H9 (cell line): ENCODE measurements at places on chromosomes 1 and 21.

GRCh38 chr1:34685225-34685624 lies 69.6 kb upstream of the GJB5 start:
- no peak for DNase-seq

DNA sequence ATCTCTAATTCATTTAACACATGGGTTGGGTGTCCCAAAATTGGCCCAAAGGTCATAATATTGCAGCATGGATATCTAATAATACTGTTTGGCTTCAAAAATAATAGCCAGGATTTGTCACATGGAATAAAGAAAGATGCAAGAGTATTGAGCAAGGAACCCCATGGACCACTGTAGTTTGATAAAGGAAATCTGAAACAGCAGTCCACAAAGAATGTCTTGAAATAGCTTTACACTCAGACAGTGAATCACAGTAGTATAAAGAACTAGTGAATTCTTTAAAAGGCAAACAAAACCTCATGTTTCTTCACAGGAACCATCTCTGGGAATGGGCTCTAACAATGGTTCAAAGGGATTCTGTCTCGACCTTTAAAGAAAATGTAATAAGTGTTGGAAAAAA lies 576.1 kb upstream of the ZRANB2 start:
- no peak for DNase-seq

DNA sequence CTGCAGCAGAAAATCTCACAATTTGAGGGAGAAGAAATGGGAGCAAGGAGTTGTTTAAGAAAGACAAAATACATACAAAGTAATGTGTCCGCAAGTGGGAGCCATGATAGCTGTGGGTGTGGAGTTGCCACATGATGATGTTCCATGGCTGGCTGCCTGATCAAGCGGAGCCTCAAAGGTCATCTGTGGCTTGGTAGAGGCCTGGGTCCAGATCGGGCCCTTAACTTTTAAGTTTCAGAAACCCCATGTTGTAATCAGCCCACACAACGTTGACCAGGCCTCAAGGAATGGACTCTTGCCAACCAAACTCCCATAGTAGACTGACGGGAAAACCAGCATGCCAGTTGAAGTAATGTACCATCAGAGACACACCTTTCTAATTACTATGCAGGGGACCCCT lies 64.7 kb upstream of the ANGPTL1 start:
- no peak for DNase-seq

- no peak for DNase-seq
Observed at GRCh38 chr1:77095236-77095635, 124.0 kb downstream of the PIGK start.

GRCh38 chr21:35699361-35699760 lies 361.0 kb downstream of the SETD4 start:
- DNase-seq: no peak

- DNase-seq: no peak
Observed at GRCh38 chr21:42454786-42455185, 41.2 kb downstream of the RSPH1 start.

DNA sequence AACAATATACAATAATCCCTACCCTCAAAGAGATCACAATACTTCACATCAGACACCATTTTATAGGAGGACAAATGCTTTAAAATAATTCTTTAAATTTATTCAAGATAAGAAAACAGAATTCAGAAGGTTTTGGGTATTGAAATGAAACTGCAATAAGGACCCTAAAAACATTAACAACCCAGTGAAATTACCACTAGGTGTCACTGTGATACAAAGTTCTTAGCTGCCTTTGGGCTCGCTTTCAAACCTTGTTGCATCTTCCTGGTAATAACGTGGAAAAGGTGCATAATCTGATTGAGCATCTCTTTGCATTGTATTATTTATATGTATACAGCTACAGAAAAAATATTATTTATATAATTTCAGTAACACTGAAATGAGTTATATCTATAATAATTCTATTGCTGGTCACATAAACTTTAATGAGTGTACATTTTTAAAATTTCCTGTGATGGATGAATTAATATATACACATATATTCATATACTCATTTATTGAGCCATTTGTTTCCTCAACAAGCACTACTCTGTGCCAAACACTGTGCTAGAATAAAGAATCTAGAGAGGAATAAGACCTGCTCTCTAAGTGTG lies 185.2 kb downstream of the FAF1 start:
- DNase-seq: no peak

- no peak for DNase-seq
Observed at GRCh38 chr1:80054129-80054528, 1047.6 kb upstream of the ADGRL4 start.

DNA sequence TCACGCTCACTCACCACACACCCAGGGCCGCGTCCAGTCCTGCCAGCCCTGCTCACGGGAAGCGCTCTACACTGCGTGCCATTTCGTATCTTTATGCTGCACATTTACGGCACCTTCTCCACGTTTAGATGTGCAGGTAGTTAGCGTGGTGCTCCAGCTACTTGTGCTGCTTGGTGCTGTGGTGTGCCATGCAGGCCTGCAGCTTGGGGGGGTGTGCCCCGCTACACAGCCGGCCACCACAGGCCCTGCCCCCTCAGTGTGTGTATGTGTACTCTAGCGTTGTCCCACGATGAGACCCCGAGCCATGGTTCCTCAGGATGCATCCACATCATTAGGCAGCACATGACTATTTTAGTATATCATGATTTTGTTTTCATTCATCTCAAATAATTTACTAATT lies 38.3 kb downstream of the SNAP47 start:
- DNase-seq: no peak

DNA sequence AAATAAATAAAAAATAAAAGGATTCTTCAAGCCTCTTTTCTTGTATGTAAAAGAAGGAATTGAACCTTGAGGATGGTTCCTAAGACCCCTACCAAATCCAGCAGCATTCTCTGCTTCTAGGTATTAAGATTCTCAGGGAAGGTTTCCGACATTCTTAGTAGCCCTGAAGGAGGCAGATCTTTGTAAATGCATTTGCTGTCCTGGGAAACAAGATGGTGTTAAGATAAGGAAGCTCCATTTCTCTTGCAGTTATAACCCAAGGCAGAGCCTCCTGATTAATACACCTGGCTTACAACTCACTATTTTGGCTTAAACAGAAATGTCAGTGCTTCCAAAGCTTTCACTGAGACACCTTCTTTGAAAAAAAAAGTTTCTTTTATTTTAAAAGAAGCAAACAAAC lies 393.8 kb downstream of the DISC1 start:
- DNase-seq: no peak

DNA sequence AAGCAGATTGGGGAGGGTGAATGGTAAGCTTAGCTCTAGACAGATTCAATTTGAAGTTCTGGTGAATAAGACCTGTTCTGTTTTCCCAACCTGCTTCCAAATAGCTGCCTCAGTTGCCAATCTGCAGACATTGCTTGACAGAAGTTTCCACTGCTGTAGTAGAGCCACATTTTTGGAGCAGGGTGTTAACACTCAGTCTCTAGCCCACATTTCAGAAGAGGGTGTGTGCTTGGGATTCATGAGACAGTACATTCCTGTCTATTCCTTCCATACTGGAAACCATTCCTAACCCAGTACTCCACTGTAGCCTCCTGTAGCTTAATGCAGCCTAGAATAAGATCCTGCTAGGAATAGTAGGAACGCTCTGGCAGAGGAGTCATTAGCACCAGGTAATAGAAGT lies 450.5 kb downstream of the NUF2 start:
- no peak for DNase-seq

DNA sequence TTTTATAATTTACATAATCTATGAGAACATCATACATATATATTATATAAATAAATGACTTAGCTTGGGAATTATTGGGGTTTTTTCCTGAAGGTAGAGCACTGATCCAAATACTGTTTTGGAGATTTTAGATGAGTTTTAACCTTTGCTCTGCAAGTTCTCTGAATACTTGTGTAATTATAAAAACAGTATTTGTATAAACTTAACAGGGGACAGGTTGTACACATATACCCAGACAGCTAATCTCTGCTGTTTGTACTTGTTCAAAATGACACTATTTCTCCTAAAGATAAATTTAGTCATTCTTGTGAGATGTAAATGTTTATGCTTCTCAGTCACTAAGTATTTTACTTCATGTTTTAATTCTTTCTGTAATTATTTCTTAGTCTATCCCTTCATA lies 8.7 kb downstream of the AGL start:
- DNase-seq: no peak

GRCh38 chr1:42034426-42034825 lies 115.7 kb upstream of the HIVEP3 start:
- DNase-seq: no peak

GRCh38 chr1:30213936-30214335 lies 509.4 kb downstream of the MATN1 start:
- DNase-seq: no peak

GRCh38 chr1:198364471-198364870 lies 176.0 kb downstream of the ATP6V1G3 start:
- no peak for DNase-seq

DNA sequence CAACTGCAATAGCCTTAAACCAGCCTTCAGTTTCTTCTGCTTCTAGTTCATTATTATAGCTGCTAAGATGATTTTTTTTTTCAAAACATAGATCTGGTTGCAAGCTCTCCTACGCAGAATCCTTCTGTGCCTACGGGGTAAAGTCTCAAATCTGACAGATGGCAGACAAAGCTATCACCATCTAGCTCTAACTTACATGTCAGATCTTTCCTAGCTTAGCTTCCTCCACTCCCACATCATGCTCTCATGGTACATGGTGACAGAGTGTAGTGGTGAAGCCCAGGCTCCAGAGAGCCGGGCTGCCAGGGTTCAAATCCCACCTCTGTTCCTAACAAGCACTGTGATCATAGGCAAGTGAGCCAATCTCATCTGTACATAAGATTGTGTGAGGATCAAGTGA lies 24.2 kb upstream of the GUCA2B start:
- no peak for DNase-seq

- no peak for DNase-seq
Observed at GRCh38 chr1:211648336-211648735, 27.1 kb downstream of the NEK2 start.

DNA sequence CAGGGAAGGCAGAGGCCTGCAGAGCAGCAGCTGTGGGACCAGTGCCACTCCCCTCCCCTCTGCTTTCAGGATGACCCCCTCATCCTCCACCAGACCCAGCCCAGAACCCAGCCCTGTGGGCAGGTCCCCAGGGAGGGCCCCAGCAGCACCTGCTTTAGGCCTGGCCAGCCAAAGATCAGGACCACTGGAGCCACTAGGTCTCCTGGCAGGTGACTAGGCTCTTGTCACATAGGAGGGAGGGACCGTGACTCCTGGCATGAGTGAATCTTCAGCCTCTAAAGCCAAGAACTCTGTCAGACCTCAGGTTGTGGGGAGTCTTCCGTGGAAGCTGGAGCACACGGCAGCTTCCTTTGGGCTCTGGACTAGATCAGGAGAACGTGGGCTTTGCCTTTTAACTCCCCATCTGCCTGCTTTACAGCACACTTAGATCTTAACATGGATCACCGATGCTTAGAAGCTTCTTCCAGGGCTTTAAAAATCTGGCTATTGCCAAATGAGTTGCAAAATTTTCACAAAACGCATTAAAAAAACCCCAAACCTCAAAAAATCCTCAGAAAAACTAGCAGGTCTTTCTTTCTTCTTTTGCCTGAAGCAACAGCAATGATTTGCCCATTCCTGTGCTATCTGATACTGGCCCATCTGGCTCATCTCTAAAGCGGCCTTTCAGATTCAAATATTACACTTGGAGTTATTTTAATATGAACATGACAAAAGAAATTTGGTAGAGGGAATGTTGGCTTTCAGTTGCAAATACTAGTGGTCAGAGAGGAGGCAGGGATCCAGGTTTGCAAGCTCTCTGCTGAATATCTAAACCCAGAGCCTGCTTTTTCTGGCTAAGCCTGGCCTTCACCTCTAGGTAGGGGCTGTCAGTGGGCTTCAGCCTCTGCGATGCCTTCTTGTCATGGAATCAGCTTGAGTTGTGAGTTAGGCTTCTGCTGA lies 235.2 kb downstream of the SDCCAG8 start:
- DNase-seq: peak; percentile 73
